HuH-7.5 (cell line): ENCODE measurements at places on chromosomes 12 and 14.

DNA sequence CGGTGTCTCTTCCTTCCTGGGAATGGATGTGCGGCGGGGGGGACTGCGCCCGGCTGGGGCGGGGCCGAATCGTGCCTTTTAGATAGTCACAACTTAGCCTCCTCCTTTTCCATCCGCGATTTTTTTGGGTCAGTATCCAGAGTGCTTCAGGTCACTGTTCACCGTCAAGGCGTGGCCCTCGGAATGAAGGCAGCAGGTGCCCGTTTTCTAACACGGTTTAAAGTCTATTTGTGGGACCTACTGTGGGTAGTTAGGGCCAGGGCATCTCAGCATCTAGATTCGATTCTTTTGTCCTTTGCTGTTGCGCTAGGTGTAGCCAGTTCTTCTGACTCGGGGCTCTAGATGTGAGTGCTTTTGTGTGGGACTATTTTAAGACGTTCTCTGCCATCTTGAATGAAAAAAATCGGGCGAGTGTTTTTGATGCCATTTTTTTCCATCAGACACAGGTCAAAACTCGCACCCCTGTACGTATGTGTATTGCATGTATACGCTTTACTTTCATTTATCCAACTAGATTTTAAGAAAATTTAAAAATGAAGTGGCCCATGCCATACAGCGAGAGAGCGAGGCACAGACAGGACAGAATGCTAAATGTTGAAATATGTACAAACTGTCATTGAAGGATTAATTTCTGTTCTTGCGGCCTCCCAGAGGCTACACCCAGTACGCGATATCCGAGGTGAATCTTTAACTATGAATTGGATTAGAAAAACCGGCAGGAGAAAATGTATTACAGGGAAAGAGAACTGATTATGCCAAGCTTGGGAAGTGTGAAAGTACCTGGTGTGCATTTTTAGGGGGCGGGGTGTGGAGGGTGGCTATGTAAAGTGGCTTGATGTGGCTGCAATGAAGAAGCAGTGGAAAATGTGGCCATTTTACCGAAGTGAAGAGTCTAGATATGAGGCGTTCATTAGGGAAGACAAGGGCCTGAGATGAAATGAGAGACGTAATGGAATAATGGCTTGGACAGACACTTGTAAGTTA, 835 bp downstream of the VEZT start:
- peak; percentile 27 for DNase-seq

GRCh38 chr14:35988972-35989690, 163.0 kb downstream of the BRMS1L start:
- DNase-seq, result no peak

GRCh38 chr14:104171029-104171697, 32.8 kb downstream of the KIF26A start:
- peak; percentile 63 for DNase-seq

DNA sequence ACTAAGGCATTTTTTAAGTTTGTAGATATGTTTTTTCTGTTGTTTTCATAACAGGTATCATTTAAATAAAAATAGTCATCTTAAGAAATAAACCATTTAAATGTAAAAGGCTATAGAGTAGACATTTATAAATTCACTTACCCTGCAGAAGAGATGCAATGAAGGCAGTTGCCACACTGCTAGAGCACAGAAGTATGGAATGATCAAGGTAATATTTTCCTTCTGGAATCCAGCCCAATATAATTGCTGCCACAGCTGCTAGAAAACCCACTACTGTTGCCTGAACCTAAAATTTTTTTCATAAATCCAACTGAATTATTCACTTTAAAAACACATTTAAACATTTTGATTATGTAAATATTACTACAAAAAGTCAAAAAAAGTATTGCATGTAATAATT, 69.2 kb downstream of the SLC41A2 start:
- no peak for DNase-seq

GRCh38 chr12:106434526-106434925, 77.0 kb downstream of the POLR3B start:
- no peak for DNase-seq

DNA sequence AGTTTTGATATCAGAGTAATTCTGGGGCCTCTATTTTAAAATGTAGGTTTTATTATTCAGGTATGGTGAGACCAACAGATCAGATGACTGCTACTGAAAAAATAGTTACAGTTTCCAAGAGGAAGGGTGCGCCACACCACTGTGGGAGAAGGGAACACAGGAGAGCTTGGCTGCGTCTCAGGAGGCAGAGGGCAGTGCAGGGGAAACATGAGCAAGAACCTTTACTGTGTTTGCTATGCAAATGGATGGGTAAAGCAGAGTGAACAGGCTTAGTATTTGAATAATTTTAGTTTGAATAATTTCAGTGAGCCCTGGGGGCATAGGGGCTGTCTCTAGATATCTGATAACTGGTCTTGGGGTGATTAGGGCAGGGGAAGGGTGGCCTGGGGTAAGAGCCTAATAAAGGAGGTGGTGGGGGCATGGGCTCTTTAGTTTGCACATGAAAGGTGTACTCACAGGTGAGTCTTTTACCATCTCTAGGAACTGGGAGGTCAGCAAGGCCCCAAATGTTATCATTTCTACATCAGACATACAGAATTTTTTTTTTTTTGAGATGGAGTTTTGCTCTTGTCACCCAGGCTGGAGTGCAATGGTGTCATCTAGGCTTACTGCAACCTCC, 196.8 kb upstream of the NEDD1 start:
- DNase-seq, result no peak

- no peak for DNase-seq
Measured at GRCh38 chr12:38664661-38665269, 240.6 kb downstream of the CPNE8 start.

DNA sequence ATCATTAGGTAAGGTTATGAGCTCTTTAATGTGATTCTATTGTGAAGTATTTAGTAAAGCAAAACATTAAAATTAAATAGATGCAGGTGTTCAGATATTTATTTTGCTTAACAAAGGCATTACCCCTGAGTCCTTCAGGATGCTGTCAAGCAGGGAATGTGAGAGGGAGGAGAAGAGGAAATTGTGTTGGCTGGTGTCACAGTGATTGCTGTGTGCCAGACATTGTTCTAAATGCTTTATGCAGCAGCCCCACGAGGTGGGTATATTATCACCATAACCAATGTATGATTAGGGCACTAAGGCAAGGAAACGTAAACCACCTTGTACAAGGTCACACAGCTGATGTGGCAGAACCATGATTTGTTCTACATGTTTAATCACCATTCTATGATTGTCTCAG, 80.1 kb downstream of the STAB2 start:
- DNase-seq, result no peak

GRCh38 chr14:99628887-99629618, 15.9 kb upstream of the HHIPL1 start:
- peak; percentile 87 for DNase-seq

DNA sequence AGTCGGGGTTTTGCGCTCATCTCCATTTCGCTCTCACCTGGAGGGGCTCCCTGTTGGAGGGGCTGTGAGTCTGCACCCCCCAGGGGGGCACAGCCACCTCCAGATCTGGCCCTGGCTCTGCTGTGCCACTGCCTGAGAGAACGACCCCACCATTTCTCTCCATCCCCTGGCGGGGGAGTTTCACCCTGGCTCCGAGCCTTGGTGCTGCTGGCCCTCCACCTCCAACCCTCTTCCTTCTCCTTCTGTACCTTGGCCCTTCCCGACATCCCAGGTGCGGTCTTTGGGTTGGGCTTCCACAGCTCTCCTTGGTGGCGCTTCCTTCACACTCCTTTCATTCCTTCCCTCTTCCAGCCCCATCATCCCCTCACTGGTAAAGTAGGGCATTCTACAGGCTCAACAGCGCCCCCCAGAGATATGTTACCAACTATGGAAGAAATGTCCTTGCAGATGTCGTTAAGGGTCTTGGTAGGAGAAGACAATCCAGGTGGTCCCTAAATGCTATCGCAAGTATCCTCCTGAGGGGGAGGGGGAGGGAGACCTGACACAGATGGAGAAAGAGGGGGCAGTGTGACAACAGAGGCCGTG, 16.3 kb downstream of the SERPINA1 start:
- no peak for DNase-seq
